PC-9 (cell line): ENCODE measurements at places on chromosomes 2 and 18. TPM values are rescaled to one million over a fixed set of nuclear protein-coding genes. Genes with fewer than 3 reads are reported as not detected.

DNA sequence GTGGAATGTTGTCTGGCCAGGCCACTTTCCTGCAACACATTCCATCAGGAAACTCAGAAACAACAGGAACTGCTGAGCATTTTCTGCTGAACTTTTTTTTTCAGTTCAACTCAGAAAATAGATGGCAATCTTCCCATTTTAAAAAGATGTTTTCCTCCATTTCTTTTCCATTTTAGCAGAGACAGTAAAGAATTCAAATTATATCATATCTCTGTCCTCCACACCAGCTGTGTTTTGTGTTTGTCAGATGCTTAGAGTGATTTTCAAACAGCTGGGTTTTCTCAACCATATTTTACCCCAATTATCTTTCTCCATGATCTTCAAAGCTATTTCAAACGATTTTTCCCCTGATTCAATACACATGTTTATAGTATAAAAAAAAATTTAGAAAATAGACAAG lies 713.4 kb downstream of the LRRTM4 start:
- no peak for DNase-seq

- peak; percentile 99 for DNase-seq
Measured at GRCh38 chr2:47043142-47043890, 111.8 kb downstream of the STPG4 start.

GRCh38 chr2:147355706-147356105 lies 489.1 kb upstream of the ACVR2A start:
- DNase-seq, result peak; percentile 73

GRCh38 chr18:44850001-44850400 lies 169.3 kb downstream of the SETBP1 start:
- no peak for DNase-seq

DNA sequence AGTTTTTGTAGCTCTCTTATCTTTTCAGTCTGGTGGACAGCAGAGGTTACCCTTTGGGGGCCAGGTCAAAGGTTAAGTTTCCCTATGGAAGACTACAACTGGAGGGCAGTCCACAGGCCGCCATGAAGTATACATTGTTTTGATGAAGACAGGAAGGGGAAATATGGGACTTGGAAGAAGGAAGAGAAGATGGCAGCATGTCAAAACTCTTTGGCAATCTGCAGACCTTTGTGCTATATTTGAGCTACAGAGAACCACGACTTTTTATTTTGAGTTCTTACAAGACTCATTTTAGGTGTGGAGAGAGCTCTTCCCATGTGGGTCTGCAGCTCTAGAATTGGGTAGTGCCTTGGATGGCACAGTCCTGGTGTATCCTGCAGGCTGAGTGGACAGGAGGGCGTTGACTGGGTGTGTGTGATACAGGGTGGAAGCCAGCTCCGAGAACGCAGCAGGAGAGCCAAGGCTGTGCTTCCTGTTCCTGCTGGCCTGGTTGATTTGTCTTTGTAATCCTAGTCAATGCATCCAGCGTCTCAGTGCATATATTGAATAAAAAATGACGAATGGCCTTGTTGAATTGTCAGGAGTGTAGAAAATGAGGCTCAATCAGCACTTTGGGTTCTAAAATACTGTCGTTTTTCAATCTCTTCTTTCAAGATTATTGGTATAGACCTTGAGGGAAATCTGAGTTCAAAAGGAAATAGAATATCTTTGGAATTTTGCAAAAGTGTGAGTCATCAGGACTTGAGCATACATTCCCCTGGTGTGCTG lies 11.5 kb downstream of the ITGA6 start:
- DNase-seq, result peak; percentile 87

DNA sequence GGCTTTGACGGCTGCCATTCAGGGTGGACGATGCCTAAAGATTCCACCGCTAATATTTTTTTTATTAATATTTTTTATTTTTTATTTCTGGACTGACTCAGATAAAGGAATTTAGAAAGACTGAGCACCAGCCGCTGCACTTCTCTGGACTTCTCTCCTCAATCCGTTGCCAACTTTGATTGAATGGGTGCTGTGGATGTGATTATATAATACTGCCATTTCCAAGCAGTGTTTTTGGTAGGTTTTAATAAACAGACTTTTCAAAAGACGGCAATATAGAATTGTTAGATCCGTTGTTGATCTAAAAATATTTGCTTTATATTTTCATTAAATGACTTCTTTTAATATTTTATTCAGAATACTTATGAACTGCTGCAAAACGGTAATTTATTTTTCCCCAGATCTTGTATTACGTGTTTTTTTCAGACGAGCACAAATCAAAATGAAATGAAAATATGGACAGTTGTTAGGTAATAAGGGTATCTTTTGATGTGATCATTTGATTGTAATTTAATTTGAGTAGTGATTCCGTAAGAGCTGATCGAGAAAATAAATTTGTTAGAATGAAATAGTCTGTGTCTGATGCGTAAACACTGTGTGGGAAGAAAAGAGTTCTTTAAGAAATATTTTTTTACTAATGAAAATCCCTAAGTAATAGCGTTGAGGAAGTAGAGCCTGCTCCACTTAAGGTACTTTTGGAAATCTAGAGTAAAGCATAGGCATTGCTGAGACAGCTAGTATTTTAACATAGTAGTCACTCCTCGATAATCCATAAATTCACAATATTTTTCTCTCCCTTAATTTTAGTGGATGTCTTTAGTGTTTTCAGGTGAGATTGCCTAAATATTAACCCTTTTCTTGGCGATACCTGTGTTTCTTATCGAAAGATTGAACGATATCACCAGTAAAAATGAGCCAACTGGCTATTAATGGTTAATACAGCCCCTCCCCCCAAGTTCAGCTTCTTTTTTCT lies 4.4 kb downstream of the POU3F3 start:
- no peak for DNase-seq

- no peak for DNase-seq
Measured at GRCh38 chr2:204401114-204401513, 144.2 kb upstream of the PARD3B start.

DNA sequence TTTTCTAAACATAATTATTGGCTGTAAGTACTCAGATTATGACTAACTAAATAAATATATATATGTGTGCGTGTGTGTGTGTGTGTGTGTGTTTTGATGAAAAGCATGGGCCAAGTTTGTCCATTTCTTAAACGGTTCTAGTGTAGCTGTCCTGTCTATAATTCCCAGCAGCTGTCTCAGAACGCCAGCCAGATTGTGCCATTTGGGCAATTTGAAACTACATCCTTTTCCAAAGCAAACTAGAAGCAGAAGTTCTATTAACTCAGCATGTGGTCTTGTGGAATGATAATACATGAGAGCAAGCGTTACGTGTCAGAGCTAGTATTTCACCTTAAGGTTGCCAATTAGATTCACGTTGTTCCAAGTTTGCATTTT lies 1.7 kb downstream of the ARHGAP28 start:
- DNase-seq, result no peak

DNA sequence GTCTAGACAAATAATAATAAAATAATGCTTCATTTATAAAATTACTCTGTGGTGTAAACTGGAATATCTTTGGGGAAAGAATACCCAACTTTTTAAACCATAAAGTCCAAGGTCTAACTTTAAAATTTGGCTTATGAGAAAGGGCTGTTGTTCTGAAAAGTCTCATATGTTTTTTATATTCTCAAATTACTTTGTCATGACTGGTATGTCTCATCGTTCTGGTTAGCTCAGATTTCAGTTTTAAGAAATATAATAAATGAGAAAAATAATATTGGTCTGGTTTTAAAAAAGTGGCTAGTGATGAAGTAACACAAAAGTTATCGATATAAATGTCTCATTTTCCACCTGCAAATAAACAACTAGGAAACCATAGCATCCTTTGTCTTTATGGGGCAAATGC lies 1658.1 kb downstream of the LRP1B start:
- DNase-seq, result no peak

DNA sequence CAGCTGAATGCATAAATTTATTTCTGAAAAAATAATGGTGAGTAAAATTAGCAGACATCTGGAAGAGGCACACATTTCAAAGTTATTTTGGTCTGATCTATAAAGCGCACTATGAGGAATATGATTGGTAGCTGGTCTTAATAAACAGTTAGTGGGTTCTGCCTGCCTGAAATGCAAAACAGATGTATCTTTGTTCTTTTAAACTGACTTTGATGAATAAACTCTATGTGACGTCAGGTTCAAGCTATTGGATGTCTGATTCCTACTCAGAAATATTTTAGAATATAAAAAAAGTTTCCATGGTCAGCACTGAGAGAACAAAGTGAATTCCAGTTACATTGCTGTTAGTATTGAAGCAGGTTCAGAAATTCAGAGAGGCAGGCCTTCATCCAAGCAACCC lies 136.4 kb downstream of the TPGS2 start:
- no peak for DNase-seq

GRCh38 chr2:14910654-14911053 lies 278.1 kb downstream of the LRATD1 start:
- DNase-seq, result no peak

DNA sequence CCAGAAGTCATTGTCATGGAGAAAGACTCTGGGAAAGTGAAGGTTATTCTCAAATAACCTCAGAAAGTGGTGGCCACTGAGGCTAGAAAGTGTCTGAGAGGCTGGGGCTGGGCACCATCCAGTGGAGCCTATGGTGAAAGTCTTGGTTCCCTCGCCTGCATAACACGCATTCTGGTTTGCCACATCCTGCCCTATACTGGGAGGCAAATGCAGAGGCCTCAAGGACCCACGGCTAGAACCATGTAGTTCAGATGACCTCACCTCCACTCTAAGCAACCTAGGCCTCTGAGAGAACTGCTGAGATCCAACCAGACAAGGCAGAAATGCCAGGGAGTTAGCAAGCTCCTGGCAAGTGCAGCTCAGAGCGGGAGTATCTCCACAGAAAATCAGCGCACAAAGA lies 5.1 kb downstream of the ITGB6 start:
- no peak for DNase-seq

DNA sequence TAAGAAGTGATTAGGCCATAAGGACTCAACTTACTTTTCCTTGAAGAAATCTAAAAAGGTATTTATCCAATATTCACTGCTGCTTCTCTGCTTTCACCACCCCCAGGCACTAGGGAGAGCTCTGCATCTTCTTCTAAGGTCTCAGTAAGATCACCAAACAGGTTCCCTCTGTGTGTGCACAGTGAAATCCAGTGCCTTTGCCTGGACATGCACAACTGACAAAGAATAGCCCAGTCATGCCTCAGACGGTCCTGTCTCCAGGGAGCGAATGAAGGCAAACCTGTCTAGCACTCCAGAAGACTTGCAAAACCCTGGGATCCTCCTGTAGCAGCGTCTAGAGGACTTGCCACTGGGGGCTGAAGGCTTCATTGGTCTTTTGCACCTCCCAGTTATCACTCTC lies 344.5 kb upstream of the LRATD1 start:
- peak; percentile 60 for DNase-seq

DNA sequence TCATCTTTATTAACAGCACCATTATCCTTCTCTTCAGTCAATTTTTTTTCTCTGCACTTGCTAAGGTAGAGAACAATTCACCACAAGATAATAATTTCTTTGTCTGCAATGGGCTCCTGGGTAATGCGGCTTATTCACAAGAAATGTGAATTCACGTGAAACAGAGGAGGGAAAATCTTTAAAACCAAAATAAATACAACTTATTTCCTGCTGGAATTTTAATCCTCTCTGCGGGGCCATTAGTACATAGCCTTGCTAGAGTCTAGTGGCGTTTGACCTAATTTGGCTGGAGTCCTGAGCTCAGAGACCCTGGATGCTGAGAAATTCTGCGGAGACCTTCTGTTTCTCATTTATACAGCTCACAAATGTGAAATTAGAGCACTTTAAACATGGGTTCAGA lies 319.3 kb upstream of the MMADHC start:
- no peak for DNase-seq

DNA sequence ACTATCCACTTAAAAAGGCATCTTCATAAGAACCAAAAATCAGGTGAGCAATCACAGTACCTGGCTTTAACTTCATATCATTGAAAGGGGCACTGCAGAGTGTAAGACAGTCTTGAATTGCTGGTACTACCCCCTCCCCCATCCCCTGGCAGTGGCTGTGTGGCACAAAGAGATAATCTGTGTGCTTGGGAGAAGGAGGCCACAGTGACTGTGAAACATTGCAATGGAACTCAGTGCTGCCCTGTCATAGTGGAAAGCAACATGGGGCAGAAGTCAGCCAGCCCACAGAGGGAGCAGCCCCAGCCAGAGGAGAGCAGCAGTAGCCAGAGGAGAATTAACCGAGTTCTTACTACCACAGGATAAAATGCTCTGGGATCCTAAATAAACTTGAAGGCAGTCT lies 45.3 kb upstream of the UGP2 start:
- no peak for DNase-seq

- DNase-seq, result peak; percentile 68
Measured at GRCh38 chr2:88690591-88691338, 708 bp upstream of the RPIA start.

DNA sequence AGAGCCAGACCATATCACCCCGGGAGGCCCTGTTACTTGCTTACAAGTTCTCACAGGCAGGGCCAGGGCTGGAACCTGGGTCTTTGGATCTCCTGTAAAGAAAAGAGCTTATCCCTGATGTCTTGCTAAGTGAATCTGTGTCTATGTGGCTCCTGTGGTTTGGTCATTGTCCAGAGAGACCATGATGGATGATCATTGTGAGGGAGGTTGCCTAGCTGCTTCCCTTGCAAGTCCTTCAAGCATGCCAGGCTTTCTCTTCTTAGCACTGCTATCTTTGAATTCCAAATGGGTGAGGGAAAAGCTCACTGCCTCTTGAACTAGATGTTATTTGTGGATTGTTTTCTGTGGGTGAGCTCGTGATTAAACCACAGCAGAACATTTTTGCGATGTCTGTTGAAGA lies 151.6 kb downstream of the FSHR start:
- no peak for DNase-seq

DNA sequence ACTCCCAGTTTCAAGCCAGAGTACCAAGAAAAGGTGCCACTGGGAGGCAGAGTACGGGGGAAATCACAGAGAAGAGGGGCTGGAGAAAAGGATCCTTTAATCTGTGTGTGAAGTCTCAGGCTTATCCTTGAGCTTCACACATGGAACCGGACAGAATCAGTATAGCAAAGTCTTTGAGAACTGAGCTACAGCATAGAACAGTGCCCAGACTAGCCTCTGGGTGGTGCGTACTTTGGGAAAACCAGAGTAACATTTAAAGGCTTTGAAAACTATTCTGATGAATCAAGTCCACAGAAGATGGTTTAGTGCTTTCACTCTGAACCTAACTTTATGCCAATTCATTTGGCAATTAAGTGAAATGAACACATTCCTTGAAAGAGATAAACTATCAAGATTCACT lies 83.1 kb downstream of the BABAM2 start:
- no peak for DNase-seq

The CCDC68 gene
- total RNA-seq, result 2.7 and 2.9 TPM in 2 replicates

The CRYGD gene
- total RNA-seq, result not detected in 2 replicates

The RNF125 gene
- 0.15 and 0.85 TPM in 2 replicates for total RNA-seq

The COL3A1 gene
- not detected in 2 replicates for total RNA-seq

The SERPINB12 gene
- total RNA-seq, result not detected in 2 replicates

The STPG4 gene
- total RNA-seq, result 6.5 and 8.7 TPM in 2 replicates

The COMMD1 gene
- 16.3 and 20.9 TPM in 2 replicates for total RNA-seq

The KRCC1 gene
- total RNA-seq, result 12.3 and 17.4 TPM in 2 replicates
